ENCODE measurements at places on chromosomes 12 and 14.

- DNase-seq = peak; percentile 54
These were observed 596 bp downstream of the DLST start for GRCh38 chr14:74882103-74882920.

GRCh38 chr12:7242176-7243101 lies 53.0 kb downstream of the PEX5 start:
- DNase-seq = no peak

GRCh38 chr12:22377731-22378496 lies 43.4 kb upstream of the ST8SIA1 start:
- DNase-seq = no peak

GRCh38 chr12:57087010-57087690 lies 1.8 kb upstream of the NAB2 start:
- peak; percentile 90 for DNase-seq

DNA sequence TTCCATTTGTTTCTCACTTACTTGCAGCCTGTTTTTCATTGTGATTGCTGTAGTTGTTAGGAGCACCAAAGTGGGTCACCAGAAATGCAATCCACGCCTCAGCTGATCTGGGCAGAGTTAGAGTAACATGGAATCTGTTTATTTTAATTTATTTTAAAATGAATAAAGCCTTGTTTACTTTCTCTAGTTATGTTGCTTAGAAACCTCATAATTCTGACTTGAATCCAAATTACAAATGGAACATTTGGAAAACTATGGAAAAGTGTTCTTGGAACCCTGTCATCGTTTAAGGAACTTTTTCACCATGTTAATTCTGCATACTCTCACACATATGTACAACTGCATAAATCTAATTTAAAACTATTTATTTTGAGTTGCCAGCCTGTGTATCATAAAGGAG lies 92.2 kb upstream of the DAAM1 start:
- DNase-seq = no peak

DNA sequence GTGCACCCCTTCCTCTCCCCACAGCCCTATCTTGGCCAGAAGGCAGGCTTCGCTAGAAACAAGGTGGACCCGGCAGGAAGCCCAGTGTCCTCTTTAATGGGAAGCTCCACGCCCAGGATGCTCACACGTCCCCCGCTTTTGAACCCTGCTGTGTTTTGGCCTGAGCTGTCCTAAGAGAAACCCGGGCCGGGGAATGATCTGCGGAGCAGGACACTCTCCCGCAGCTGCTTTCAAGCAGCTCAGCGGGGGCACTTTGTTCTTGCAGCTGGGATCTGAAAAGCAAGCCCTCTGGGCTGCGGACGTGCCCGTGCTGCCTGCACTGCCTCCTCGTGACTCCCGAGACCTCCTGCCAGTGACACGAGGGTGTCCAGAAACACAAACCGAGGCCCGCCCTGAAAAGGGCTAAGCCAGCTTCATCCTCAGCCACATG lies 30.0 kb downstream of the SCARB1 start:
- peak; percentile 18 for DNase-seq

DNA sequence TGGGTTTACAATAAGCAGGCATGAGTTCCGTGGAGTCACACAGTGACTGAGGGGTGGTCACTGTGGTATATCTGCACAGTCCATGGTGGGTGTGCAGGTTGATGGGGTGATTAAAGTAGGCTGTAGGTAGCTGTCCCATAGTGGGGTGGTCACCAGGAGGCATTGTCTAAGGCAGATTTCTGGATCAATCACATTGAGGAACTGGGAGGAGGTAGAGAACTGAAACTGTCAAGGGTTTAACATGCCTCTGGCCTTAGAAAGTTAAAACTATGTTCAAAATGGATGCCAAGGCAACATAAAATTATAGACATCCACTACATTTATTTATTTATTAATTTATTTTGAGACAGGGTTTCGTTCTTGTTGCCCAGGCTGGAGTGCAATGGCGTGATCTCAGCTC lies 8.3 kb downstream of the ADCK1 start:
- DNase-seq = no peak

- peak; percentile 37 for DNase-seq
These were observed 8.9 kb downstream of the FAM186A start for GRCh38 chr12:50387487-50387886.

GRCh38 chr14:21097636-21098075 lies 799 bp downstream of the ZNF219 start:
- no peak for DNase-seq

- DNase-seq = peak; percentile 26
These were observed 4.1 kb upstream of the FIGNL2 start for GRCh38 chr12:51852404-51853137.

DNA sequence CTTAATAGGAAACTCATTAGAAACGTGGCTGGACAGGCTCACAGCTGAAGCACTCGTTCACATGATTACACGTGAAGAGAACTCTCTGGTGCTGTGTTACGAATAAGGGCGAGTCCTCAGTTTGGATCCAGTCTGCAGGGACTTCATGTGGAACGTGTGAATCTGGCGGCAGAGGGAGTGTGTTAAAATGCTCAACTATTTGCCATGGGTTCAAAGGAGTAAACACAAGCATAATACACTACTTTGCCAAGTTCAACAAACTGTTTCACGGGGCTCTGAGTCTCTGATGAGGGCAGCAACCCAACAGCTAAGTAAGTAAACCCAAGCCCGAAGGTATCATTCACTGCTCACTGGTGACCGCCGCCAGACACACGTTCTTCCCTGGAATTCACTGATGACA lies 42.4 kb downstream of the NUAK1 start:
- DNase-seq = peak; percentile 40

- DNase-seq = no peak
These were observed 26.2 kb downstream of the SUSD6 start for GRCh38 chr14:69637503-69638031.

DNA sequence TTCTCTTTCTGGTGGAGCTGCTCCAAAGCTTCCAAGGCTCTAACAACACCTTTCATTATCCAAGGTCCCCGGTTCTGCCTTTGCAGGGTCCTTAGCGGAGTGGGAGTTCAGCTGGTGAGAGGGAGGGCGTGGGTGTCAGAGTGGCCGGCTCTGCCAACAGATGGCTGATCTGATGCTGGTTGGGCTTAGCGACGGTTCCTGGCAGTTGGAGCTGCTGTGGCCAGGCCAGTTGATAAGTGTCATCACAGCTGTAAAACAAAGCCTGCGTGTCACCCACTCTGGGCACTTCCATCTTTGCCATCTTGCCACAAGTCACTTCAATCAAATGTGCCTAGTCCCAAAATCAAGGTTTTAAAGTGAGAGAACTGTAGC lies 36.3 kb downstream of the RIN3 start:
- DNase-seq = peak; percentile 61

DNA sequence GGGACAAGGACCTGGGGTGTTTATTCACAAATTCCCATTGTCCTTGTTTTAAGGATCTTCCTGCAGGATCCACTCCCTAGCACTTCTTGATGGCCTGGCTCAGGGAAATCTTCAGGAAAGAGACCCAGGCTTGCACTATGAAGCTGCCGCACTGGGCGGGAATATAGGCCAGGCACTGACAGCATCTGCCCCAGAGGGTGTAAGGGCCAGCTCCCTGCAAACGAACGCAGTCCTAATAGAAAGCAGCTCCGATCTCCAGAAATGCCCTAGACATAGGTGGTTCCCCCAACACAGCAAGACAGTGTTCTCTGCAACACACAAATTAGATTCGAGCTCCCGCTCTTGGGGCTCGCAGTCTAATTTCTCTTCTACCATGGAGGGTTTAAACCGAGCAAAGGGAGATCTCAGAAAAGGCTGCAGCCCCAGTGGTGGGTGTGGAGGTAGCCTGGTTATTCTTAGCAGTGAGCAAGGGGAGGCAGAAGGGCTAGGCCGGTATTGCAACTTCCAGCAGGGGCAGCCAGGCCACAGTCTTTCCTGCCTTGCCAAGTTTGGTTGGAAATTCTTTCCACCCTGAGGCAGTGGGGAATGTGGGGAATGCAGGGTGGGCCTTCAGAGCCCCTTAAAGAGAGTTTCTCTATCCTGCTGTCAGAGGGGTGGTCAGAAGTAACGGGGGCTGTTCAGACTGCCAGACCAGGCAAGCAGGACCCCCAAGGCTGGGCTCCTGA lies 16.1 kb upstream of the WSCD2 start:
- DNase-seq = no peak

DNA sequence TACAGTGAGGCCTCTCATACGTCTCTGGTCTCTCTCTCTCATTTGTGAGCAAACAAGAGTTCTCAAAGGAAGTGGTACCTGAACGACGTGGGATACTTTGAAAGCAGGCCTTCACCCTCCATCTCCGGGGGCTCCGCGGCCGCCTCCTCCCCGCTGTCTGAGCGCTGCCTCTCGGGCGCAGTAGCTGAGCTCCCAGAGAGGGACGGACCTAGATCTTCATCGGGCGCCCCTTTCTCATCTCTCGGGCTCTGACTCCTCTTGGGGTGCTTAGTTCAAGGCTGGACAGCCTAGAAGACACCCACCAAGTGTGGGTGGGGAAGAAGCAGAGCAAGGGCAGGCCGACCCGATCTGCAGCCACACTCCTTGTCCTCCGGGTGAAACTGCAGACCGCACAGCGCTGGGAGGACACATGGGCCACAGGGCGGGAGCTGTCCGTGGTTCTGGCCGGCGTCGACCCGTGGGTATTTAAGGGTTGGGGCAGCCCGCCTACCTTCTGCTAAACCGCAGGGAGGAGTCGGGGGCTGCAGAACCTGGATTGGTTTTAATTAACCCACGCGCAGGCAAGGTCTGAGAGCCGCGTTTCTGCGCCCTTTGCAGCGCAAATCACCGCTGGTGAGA lies 92.7 kb downstream of the PAH start:
- DNase-seq = peak; percentile 53

- no peak for DNase-seq
These were observed 28.4 kb upstream of the SFSWAP start for GRCh38 chr12:131682510-131682895.

GRCh38 chr14:68871392-68871791 lies 78.5 kb upstream of the ZFP36L1 start:
- DNase-seq = no peak

GRCh38 chr12:26406813-26407212 lies 211.4 kb downstream of the SSPN start:
- no peak for DNase-seq

- DNase-seq = peak; percentile 66
These were observed 52.3 kb upstream of the TMEM263 start for GRCh38 chr12:106903241-106903945.

GRCh38 chr12:117231750-117232149 lies 41.5 kb upstream of the FBXO21 start:
- DNase-seq = no peak

DNA sequence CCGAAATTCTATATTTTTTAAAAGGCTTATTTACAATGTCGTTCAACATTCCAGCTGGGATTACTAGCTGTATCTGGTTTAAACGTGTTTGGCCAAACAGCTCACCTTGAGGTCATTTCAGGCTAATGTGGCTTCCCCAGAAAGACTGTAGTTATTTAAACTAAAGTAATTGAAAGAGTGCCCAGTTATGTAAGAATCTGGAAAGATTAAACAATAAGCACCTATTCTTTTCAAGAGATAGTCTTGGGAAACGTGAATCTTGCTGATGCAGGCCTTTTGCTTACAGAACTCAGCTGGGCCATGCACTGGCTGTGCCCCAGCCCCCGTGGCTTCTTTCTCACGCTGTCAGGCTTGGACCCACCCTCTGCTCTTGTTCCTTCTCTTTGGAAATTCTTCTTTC lies 24.4 kb downstream of the GLRX5 start:
- no peak for DNase-seq

- no peak for DNase-seq
These were observed 1756.8 kb upstream of the SEL1L start for GRCh38 chr14:83290447-83290846.

GRCh38 chr14:91021115-91021514 lies 39.3 kb downstream of the RPS6KA5 start:
- DNase-seq = no peak

GRCh38 chr12:65615118-65615517 lies 209.2 kb upstream of the HMGA2 start:
- peak; percentile 94 for DNase-seq

- DNase-seq = peak; percentile 85
These were observed 747 bp downstream of the HSPB8 start for GRCh38 chr12:119179335-119180021.
